ENCODE measurements at places on chromosomes 2 and 18.

GRCh38 chr2:198309673-198310280 lies 505.4 kb downstream of the PLCL1 start:
- peak; percentile 41 for DNase-seq

DNA sequence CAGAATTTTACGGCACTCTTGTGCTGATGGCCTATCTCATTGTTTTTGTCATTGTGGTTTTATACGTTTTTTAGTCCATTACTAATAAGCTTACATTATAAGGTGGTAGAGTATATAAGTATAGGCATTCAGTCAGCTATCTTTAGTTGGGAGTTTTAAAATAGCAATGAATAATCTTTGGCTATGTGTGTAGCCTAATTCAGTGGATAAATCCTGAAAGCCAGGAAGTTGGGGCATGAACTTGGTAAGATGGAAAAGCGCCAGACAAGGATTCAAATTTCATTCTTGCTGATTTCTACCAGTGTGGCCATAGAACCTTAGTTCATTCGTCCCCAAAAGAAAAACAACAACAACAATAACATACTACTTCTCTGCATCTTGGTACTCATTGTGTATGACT lies 31.2 kb downstream of the EPC2 start:
- DNase-seq: no peak

- no peak for DNase-seq
These were observed 195.0 kb downstream of the GCA start for GRCh38 chr2:162538967-162539366.

GRCh38 chr2:76984359-76984758 lies 537.8 kb downstream of the LRRTM4 start:
- DNase-seq: no peak

DNA sequence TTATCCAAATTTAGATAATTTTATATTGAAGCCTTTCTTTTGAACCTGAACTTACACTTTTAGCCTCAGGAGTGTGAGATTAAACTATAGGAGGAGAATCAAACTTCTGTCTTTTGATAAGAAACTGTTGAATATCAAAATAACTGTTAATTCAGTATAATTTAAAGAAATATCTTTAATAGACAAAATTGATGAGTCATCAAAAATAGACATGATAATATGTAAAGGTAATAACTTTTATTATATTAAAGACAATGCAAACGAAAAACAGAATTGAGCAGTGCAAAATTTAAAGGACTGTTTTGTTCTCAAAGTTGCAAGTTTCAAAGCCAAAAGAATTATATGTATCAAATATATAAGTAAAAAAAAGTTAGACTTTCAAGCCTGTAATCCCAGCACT lies 2.0 kb upstream of the WDR35 start:
- no peak for DNase-seq

DNA sequence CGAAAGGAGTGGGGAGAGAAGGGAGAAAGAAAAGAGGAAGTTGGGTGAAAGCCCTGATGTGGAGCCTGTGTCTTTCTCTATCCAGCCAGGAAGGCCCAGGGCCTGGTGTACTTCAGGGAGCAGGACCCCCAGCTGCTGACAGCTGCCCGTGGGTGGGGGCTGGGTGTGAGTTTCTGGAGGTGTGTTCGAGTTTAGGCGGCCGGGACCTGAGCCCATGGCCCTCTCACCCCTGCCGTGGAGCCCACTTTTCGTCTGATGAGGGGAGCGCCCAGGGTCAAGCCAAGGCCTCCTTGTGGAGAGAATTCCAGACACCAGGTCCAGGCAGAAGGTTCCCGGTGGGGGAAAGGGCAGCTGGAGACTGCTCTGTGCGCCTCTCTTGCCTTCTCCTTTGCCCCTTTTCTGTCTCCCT lies 2.2 kb downstream of the SIX3 start:
- DNase-seq: no peak

DNA sequence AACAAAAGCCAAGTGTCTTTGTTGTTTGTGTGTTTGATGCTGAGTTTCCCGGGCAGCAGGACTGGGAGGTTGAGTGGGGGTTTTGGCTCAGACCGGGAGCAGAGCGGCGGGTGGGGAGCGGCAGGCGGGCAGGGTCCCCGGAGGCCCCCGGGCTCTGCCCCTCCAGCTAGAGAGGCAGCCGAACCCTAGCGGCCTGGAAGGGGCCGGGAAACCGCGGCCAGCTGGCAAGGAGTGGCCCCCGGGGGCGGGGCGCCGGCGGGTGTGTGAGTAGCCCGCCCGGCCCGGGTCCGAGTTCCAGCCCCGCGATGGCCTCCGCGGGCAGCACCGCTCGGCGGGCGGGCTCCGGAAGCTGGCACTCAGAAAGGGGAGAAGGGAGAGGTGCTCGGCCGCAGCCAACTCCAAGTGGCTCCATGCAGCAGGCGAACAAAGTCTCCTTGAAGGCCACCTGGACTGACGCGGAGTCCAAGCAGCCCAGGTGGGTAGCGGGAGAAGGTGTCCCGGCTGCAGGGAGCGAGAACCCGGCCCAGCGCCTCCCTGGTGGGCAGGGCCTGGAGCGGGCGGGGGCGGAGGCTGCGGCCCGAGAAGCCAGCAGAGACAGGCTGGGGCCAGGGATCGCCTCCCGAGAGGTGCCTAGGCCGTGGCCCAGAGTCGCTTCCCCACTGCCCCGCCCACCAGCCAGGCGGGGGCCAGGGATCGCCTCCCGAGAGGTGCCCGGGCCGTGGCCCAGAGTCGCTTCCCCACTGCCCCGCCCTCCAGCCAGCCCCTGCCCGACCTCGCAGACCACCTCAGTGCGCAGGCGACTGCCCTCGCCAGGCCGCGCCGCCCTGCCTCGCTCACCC lies at the start of gene ANKRD53:
TSS of gene ANKRD53 (plus strand) at position 290 of the 839 bp plus-strand sequence. CDS start at position 306, 16 bp downstream.
- no peak for DNase-seq

DNA sequence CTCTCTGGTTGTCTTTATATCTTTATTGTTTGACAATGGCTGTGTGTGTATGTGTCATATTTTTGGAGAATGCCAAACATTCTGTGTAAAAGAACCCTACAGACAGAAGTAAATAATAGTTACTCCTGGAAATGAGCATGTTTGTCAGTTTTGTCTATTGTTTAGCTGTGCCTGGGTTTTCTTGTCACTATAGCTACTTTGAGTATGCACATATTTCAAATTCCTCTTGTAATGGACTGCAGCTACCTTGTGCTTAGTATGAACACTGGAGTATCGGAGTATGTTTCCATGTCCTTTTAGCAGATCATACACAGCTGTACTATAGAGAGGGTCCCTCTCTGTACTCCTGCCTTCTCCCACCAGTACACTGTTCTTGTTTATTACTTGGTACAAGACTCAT lies 58.0 kb upstream of the DOCK10 start:
- no peak for DNase-seq

DNA sequence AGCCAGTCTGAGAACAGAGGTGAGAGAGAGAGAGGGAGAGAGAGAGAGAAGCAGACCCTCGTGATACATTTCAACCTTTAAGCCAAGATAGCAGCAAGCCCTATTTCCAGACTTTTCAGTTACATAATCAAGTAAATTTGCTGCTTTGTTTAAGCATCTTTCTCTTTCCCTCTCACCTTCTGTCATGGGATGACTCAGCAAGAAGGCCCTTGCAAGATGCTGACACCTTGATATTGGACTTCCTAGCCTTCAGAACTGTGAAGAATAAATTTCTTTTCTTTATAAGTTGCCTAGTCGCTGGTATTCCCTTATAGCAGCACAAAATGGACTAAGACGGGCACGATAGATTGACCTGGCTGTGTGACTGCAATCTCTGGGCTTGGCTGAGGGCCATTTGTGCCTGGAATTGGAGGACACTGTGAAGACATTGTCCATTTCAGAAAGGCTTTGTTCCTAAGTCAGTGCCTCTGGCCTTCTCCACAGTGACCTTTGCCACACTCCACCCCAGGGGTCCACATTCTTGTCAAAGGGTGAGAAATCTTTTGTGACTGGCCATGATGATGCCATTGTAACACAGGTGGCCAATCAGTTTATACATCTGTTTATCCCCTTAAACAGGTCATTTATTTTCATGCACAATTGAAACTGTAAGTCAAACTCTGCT lies 51.3 kb upstream of the ITSN2 start:
- DNase-seq: no peak

GRCh38 chr2:237134321-237135230 lies 48.9 kb downstream of the COPS8 start:
- DNase-seq: no peak

- no peak for DNase-seq
These were observed 310.6 kb downstream of the GBX2 start for GRCh38 chr2:235857598-235857997.

DNA sequence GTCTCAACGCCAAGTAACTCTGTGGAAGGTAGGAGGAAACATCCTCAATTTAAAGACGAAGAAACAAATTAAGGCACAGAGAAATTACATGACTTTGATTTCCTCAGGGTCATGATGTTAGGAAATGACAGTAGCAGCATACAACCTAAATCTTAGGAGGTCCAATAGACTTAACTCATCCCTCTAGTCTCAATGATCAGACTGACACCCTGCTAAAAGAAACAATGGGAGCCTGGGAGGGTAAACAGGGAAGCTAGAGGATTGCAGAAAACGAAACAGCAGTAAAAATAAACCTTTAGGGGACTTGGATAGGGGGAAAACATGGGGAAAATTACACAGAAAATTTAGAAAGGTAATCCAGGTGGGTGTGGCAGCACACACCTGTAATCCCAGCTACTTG lies 56.0 kb downstream of the ROCK2 start:
- no peak for DNase-seq

DNA sequence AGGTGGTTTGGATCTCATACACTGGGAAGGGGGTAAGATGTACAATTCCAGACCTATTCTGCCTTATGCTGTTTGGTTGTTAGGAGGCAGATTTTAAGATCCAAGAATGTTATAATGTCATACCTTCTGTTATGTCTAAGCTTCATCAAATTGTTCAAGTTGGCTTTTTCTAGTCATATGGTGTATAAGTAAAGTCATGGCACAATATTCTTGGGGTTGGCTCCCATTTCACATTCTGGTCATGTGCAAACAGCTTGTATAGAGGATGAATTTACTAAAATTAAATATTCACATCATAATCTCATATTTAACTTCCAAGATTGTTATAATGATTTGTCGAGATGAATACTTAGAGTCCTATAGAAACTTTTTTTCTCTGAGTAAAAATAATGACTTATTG lies 424.9 kb upstream of the HNMT start:
- no peak for DNase-seq

- no peak for DNase-seq
These were observed 175.5 kb downstream of the HAUS1 start for GRCh38 chr18:46279673-46280072.

DNA sequence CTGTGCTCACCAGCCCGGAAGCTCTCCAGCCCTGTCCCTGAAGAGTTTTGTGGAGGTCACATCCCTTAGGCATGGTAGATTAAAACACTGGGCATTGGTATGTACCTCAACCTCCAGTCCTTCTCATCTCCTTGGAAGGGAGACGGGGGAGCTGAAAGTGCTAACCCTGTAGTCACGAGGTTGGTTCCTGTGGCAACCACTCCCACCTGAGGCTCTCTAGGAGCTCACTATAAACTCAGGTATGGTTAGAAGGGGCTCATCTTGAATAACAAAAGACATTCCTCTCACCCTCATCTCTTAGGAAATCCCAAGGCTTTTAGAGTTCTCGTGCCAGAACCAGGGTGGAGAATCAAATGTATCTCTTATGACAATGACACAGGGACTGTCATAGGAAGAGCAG lies 43.0 kb upstream of the MGAT4A start:
- no peak for DNase-seq

- DNase-seq: no peak
These were observed 132.7 kb upstream of the HS6ST1 start for GRCh38 chr2:128451084-128452023.

GRCh38 chr2:3670941-3671340 lies 12.9 kb downstream of the ALLC start:
- no peak for DNase-seq

DNA sequence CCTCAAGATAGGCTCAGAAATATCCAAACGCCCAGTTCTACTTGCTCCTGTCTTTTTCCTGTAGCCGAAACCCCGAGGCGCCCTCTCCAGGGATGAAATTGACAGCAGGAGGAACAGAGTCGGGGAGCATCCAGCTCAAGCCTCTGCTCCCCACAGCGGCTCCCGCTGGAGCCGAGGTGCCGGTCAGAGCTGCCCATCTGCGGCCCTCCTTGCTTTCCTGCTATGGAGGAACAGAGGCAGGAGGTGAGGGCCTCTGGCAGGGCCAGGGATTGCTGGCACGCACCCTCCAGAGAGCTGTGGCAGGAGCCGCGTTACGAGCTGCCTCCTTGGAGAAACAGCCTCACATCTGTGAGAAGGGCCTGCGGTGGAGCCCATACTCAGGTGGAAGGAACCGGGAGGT lies 172.1 kb downstream of the RNF144A start:
- DNase-seq: no peak

- peak; percentile 68 for DNase-seq
These were observed 8.6 kb upstream of the RNF152 start for GRCh38 chr18:61901323-61901986.

- no peak for DNase-seq
These were observed 56.7 kb upstream of the EML6 start for GRCh38 chr2:54666634-54667265.

DNA sequence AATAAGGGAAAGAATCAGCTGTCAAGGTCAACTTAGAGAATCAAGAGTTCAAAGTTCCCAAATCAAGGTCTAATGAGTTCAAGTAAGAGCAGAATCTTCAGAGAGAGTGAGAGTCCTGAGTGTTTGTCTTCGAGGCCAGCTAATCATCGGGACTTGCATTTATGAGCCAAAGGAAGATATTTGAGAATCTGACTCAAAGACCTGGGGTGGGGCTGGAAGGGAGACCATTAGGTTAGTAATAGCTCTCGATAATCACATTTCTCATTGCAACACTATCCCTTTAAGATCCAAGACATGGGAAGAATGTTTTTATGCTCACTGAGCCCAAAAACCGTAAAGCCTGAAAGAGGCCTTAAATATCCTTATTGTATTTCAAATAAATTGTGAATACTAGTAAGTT lies 72.0 kb upstream of the FSHR start:
- no peak for DNase-seq

GRCh38 chr18:5893956-5894610 lies 1.2 kb downstream of the TMEM200C start:
- DNase-seq: no peak

DNA sequence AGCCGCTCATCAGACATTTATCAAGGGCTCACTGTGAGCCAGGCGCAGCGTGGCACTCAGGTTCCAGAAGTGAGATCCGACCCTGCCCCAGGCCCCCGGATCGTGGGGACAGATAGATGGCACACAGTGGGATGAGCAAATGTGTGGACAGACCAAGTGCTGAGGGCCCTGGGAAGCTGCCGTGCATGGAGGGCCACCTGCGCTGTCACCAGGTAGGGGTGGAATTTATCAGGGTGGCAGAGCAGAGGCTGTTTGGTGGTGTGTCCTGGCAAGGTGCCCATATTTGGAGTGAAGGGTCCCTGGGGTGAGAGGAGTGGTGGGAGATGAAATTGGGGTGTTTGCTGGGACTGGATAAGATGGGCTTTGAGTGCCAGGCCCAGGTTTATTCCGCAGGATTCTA lies 92.8 kb upstream of the HS6ST1 start:
- no peak for DNase-seq
